ENCODE measurements at places on chromosomes 1 and 21.

GRCh38 chr1:156106624-156107488, 7.7 kb upstream of the LMNA start:
- no peak for DNase-seq

GRCh38 chr1:19427087-19427781, 58.1 kb downstream of the CAPZB start:
- DNase-seq, result no peak

DNA sequence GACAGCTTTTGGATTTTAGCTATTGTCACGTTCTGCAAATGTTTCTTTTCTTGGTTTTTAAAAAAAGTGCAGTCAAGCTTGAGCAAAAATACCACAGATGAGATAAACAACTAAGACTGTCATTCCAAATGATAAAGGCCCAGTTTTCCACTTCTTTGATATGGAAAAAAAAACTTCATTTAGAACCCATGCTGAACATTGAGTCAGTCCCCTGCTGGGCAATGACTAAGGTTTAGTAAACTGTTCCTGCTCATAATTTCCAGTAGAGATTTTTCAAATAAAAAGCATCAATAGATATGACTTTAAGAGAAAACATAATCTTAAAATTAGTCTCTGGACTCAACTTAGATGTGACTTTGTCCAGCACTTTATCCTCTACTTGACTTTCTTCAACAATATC, 167.9 kb upstream of the C8B start:
- no peak for DNase-seq

DNA sequence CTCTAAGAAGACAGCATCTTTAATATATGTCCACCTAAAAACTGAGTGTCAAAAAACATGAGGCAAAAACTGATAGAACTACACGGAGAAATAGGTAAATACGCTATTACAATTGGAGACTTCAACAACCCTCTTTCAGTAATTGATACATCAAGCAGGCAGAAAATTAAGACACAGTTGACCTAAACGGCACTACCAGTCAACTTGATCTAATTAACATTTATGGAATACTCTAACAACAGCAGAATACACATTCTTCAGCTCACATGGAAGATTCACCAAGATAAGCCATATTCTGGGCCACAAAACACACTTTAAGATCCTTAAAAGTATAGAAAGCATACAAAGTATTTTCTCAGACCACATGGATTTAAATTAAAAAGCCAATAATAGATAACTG, 137.6 kb downstream of the CLIC6 start:
- DNase-seq, result no peak

DNA sequence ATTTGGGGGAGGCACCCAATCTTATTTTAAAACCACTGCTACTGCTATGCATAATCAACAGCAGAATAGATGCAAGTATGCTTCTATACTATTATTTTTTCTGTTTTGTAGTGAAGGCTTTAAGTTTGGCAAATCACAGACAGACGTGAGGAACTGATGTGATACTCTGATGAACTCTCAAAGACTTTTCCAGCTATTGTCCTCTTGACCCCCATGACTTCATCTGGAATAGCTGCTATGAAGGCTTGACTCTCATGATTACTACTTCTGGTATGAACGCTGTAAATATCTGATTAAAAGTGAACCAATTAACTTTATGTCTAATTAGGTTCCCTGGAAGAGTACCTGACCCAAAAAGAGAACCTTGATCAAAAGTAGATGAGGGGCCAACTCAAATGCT, 49.1 kb downstream of the EYA3 start:
- no peak for DNase-seq
